Effector memory CD4-positive, alpha-beta T cell (primary cell): ENCODE measurements at places on chromosomes 11 and 22.

- H3K27ac ChIP-seq, result no peak overlapping the region
- H3K27me3 ChIP-seq, result peaks cover 8% of the 10 kb centered on the region
- no peak overlapping the region for H3K4me3 ChIP-seq
- H3K4me1 ChIP-seq, result peaks cover 13% of the 10 kb centered on the region
Observed at GRCh38 chr11:64447831-64448598, 89.1 kb downstream of the RPS6KA4 start.

- H3K4me3 ChIP-seq, result no peak overlapping the region
- H3K4me1 ChIP-seq, result no peaks in the 10 kb centered on the region
- no peak for DNase-seq
- H3K36me3 ChIP-seq, result no peaks in the 10 kb centered on the region
Observed at GRCh38 chr11:8309311-8309710, 45.6 kb upstream of the LMO1 start.

GRCh38 chr22:37741312-37741795, 44.5 kb downstream of the TRIOBP start:
- no peaks in the 10 kb centered on the region for H3K27me3 ChIP-seq
- H3K36me3 ChIP-seq, result no peaks in the 10 kb centered on the region
- no peak overlapping the region for H3K4me3 ChIP-seq
- peaks cover 6% of the 10 kb centered on the region for H3K4me1 ChIP-seq
- DNase-seq, result no peak

DNA sequence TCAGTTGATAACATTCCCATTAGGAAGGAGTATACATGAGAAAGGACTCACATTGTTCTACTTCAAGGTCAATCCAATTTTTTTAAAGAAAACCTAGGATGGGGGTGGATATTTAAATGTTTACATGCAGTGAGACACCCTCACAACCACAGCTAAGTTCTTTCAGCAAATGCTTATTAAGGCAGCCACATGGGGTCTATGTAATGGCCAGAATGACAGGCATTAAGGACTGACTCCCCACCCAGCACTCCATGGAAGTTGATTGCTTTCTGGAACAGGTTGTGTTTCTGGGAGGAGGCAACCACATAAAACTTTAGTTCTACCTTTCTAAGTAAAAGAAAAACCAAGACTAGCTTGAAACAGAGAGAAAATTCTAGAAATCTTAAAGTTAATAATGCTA, 662.0 kb upstream of the CCDC90B start:
- no peak overlapping the region for H3K27ac ChIP-seq
- H3K4me1 ChIP-seq, result no peaks in the 10 kb centered on the region
- no peak for DNase-seq
- H3K36me3 ChIP-seq, result no peaks in the 10 kb centered on the region
- no peaks in the 10 kb centered on the region for H3K27me3 ChIP-seq

DNA sequence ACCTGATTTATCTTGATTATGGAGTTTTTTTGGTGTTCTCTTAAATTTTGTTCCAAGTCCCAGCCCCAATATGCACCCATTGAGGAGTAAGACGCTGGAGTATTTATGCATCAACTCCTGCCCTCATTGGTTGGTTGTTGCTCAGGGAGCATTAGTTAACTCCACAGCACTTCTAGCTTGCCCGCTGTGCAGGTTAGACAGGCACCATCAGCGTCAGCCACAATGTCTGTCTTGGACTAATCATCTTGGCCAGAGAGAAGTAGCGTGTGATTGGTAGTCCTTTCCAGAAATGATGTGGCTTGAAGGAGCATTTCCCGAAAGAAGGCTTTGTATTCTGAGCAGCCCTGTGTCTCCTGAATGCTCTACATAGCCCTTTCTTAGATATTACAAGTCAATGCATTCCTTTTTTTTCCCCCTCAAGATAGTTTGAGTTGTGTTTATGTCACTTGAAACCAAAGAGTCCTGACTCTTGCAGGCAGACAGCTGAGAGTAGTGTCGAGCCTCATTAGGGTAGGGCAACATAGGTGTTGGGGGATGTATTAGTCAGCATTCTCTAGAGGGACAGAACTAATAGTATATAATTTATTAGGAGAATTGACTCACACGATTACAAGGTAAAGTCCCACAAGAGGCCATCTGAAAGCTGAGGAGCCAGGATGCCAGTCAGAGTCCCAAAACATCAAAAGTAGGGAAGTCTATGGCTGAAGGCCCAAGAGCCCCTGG, 94.6 kb upstream of the RCN1 start:
- DNase-seq, result no peak
- no peaks in the 10 kb centered on the region for H3K27me3 ChIP-seq
- H3K36me3 ChIP-seq, result no peaks in the 10 kb centered on the region
- H3K4me1 ChIP-seq, result no peaks in the 10 kb centered on the region
- H3K4me3 ChIP-seq, result no peak overlapping the region

GRCh38 chr11:117037975-117038350, 60.3 kb downstream of the SIK3 start:
- peak overlapping the region; percentile 9 for H3K27ac ChIP-seq
- H3K4me3 ChIP-seq, result no peak overlapping the region
- H3K27me3 ChIP-seq, result no peaks in the 10 kb centered on the region
- DNase-seq, result no peak

DNA sequence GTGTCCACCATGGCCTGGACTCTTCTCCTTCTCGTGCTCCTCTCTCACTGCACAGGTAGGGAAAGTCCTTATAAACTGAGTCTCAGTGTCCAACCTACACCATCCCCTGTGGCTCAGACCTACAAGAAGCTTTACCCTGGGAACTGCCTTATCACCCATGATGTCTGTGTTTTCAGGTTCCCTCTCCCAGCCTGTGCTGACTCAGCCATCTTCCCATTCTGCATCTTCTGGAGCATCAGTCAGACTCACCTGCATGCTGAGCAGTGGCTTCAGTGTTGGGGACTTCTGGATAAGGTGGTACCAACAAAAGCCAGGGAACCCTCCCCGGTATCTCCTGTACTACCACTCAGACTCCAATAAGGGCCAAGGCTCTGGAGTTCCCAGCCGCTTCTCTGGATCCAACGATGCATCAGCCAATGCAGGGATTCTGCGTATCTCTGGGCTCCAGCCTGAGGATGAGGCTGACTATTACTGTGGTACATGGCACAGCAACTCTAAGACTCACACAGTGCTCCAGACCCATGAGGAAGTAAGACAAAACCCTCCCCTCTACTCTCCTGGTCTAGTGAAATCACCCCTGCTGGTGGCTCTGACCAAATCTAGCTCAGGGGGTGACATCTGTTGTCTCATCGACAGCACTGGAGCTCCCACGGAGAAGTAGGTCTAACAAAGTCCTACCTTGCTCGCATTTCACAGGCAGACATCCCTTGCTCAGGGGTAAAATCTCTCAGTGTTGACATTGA, 74.3 kb downstream of the VPREB1 start:
- no peaks in the 10 kb centered on the region for H3K4me1 ChIP-seq
- H3K27ac ChIP-seq, result no peak overlapping the region
- no peak for DNase-seq
- H3K4me3 ChIP-seq, result no peak overlapping the region
- no peaks in the 10 kb centered on the region for H3K27me3 ChIP-seq

DNA sequence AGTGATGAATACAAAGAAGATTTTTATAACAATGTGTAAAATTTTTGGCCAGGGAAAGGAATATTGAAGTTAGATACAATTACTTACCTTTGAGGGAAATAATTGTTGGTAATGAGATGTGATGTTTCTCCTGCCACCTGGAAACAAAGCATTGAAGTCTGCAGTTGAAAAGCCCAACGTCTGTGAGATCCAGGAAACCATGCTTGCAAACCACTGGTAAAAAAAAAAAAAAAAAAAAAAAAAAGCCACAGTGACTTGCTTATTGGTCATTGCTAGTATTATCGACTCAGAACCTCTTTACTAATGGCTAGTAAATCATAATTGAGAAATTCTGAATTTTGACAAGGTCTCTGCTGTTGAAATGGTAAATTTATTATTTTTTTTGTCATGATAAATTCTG, 5.3 kb downstream of the BIRC3 start:
- peaks cover 20% of the 10 kb centered on the region for H3K4me1 ChIP-seq
- H3K27ac ChIP-seq, result peak overlapping the region; percentile 54
- H3K4me3 ChIP-seq, result no peak overlapping the region
- H3K36me3 ChIP-seq, result peaks cover 35% of the 10 kb centered on the region

DNA sequence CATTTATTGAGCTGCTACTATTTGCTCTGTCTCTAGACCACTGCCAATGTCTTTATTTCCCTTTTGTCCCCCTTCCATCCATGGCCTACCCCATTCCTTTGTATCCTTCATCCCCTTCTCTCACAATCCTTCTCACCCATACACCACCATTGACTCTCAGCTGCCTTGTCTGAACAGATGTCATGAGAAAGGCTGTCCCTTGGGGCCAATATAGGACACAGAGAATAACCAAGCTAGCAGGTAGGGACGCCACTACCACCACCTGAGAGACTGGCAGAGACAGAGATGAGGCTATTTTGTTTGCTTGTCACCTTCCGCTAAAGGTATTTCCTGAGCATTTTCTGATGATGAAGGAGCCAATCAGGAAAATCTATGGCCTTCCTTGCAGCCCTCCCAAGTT, 138.9 kb downstream of the CD44 start:
- H3K4me1 ChIP-seq, result peaks cover 6% of the 10 kb centered on the region
- no peaks in the 10 kb centered on the region for H3K27me3 ChIP-seq
- no peaks in the 10 kb centered on the region for H3K36me3 ChIP-seq
- DNase-seq, result no peak
- H3K4me3 ChIP-seq, result no peak overlapping the region

DNA sequence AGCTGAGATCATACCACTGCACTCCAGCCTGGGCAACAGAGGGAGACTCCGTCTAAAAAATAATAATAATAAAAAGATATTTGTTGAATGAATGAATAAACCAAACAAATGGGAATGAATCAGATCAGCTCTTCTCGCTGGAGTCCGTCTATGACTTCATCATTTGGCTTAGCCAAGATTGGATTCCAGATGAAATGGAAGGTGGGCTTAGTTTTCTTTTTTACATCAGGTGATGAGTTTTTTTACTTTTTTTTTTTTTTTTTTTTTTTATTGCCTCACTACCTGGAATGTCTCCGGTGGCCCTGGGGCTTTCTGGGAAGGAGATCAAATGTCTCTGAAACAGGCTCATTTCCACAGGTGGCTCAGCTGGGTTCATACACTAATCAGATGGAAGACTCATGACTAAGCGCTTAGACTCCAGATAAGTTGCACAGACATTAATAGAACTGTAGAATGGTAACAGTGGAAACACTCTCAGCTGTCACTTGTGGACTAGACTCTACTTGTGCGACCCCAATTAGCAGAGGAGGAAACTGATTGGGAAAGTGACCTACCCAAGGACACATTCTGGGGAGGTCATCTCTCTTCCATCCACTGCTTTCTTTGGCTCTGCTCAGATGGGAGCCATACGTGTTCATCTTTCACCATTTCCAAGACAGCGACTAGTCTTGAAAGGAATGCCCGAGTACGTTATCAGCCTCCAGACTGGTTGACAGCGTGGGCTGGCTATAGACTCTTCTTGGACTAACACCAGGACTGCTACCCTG, 20.5 kb upstream of the RBFOX2 start:
- H3K36me3 ChIP-seq, result no peaks in the 10 kb centered on the region
- DNase-seq, result no peak
- no peak overlapping the region for H3K4me3 ChIP-seq
- no peaks in the 10 kb centered on the region for H3K4me1 ChIP-seq
- H3K27me3 ChIP-seq, result no peaks in the 10 kb centered on the region

- H3K27ac ChIP-seq, result no peak overlapping the region
- no peak for DNase-seq
- no peaks in the 10 kb centered on the region for H3K27me3 ChIP-seq
- H3K4me1 ChIP-seq, result no peaks in the 10 kb centered on the region
- peaks cover 61% of the 10 kb centered on the region for H3K36me3 ChIP-seq
Observed at GRCh38 chr22:24120044-24120443, 61.2 kb upstream of the SUSD2 start.

- no peak overlapping the region for H3K27ac ChIP-seq
- H3K4me1 ChIP-seq, result no peaks in the 10 kb centered on the region
- no peak for DNase-seq
- no peaks in the 10 kb centered on the region for H3K27me3 ChIP-seq
- H3K4me3 ChIP-seq, result no peak overlapping the region
Observed at GRCh38 chr11:1669546-1670218, 27.3 kb upstream of the KRTAP5-6 start.

- DNase-seq, result no peak
- H3K4me3 ChIP-seq, result no peak within 1 kb of the TSS
- no peaks in the 10 kb centered on the region for H3K27me3 ChIP-seq
- no peaks in the 10 kb centered on the region for H3K36me3 ChIP-seq
- no peak within 1 kb of the TSS for H3K27ac ChIP-seq
Observed at GRCh38 chr11:4368286-4368685, at the start of gene OR52B4. Gene OR52B4, minus strand, starts transcription at chr11:4368386. Its CDS starts 91 bp downstream, at chr11:4368295.

- no peak overlapping the region for H3K4me3 ChIP-seq
- no peak overlapping the region for H3K27ac ChIP-seq
- H3K27me3 ChIP-seq, result no peaks in the 10 kb centered on the region
- DNase-seq, result no peak
Observed at GRCh38 chr11:17564687-17565042, 17.6 kb downstream of the OTOG start.

GRCh38 chr11:4480577-4481239, 1.7 kb upstream of the OR52K1 start:
- H3K36me3 ChIP-seq, result no peaks in the 10 kb centered on the region
- DNase-seq, result no peak
- H3K4me3 ChIP-seq, result no peak overlapping the region
- no peak overlapping the region for H3K27ac ChIP-seq

GRCh38 chr22:23531966-23532705, 48.0 kb downstream of the IGLL1 start:
- no peaks in the 10 kb centered on the region for H3K27me3 ChIP-seq
- H3K36me3 ChIP-seq, result no peaks in the 10 kb centered on the region
- no peaks in the 10 kb centered on the region for H3K4me1 ChIP-seq
- H3K4me3 ChIP-seq, result no peak overlapping the region
- no peak overlapping the region for H3K27ac ChIP-seq
- no peak for DNase-seq

DNA sequence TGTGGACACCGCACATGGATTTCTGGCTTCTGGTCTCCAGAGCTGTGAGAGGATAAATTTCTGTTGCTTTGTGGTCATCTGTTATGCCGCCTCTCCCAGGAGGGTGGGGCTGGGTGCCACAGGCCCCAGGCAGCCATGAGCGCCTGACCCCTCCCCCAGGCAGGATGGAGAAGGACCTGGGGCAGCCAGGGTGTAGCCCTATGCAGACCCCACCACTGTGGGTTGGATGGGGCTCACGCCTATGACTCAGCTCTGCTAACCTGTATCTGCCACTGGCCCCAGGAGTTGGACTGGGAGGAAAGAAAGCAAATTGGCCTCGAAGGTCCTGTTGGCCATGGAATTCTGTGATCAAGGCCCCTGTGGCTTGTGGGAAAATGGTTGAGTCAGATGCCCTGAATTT, 1351.1 kb downstream of the BRD1 start:
- H3K4me1 ChIP-seq, result no peaks in the 10 kb centered on the region
- DNase-seq, result no peak
- no peaks in the 10 kb centered on the region for H3K27me3 ChIP-seq
- no peak overlapping the region for H3K4me3 ChIP-seq
- H3K36me3 ChIP-seq, result no peaks in the 10 kb centered on the region
- H3K27ac ChIP-seq, result no peak overlapping the region

GRCh38 chr11:37621662-37622061, 1023.6 kb upstream of the RAG2 start:
- no peaks in the 10 kb centered on the region for H3K4me1 ChIP-seq
- H3K27ac ChIP-seq, result no peak overlapping the region
- H3K36me3 ChIP-seq, result no peaks in the 10 kb centered on the region
- H3K4me3 ChIP-seq, result no peak overlapping the region
- no peak for DNase-seq
- H3K27me3 ChIP-seq, result no peaks in the 10 kb centered on the region
